Fibroblast of skin of right quadriceps (primary cell): ENCODE measurements at places on chromosomes 6 and 20.

DNA sequence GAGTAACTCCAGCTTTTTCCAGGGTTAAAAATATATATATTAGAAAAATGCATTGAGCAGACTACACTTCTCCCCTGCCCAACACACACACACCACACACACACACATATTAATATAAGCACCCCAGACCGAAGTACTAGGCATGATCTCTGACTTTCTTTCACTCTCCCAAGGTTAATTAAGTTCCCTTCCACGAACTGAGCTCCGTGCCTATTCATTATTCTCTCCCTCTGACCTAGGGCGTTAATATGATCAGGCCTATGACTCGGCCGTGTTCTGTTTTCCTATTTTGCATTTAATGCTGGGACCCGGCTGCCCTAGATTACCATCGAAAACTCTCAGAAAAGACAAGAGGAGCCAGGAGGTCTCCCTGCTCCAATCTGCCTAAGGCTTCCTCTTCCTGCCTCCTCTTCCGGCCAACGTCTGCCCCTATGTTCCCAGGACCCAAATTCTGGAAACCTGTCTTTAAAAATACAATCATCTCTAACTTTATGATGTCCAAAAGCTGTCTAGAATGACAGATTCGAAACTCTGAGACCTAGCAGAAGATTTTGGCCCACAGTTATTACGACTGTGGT is 6.1 kb upstream of the POU3F2 start:
- no peak for DNase-seq

DNA sequence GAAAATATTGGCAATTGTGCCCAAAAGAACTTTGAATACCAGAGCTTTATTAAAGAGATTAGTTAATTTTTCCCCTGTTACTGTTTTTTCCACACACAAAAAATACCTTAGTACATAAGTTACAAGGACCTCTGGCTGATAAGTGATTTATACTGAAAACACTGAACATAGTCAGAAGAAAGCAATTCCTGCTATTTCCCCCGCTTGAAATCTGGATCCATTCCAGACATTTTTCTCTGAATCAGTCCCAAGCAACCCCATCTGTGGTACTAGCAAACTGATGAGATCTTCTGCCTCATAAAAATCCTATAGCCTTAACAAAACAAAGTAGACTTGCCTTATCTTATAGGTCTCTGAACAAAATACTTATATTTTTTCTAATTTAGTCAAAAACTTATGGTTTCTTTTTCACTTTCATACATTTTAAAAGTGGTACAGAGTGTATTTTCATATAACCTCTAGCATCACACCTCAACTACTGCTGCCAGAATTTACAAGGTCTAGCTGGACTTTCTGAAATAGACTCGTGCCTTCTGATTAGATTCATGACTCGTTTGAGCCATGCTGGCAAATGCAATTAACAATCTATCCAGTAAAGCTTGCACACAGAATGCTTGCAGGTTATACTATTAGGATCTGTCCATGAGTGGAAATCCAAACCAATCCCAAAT is 111.9 kb downstream of the TBX18 start:
- DNase-seq = peak; percentile 98

DNA sequence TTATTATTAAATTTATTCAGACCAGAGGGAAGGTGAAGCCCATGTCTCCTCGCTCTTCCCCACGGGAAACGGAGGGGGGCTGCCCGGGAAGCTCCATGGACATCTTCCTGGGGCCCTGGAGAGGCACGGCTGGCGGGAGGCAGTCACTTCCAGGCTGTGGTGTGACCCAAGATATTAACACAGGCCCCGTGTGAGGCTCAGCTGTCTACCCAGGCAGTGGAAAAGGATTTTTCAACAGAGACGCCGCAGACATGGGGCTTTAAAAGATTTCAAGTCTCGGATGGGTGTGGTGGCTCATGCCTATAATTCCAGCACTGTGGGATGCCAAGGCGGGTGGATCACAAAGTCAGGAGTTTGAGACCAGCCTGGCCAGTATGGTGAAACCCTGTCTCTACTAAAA is 117.9 kb downstream of the ERMARD start:
- DNase-seq = no peak

- DNase-seq = peak; percentile 76
Observed at GRCh38 chr6:53986165-53986720, 125.0 kb upstream of the MLIP start.

- no peak for DNase-seq
Observed at GRCh38 chr20:55678970-55679667, 326.2 kb downstream of the CBLN4 start.

GRCh38 chr20:10179574-10180298 is 38.9 kb upstream of the SNAP25 start:
- DNase-seq = no peak

DNA sequence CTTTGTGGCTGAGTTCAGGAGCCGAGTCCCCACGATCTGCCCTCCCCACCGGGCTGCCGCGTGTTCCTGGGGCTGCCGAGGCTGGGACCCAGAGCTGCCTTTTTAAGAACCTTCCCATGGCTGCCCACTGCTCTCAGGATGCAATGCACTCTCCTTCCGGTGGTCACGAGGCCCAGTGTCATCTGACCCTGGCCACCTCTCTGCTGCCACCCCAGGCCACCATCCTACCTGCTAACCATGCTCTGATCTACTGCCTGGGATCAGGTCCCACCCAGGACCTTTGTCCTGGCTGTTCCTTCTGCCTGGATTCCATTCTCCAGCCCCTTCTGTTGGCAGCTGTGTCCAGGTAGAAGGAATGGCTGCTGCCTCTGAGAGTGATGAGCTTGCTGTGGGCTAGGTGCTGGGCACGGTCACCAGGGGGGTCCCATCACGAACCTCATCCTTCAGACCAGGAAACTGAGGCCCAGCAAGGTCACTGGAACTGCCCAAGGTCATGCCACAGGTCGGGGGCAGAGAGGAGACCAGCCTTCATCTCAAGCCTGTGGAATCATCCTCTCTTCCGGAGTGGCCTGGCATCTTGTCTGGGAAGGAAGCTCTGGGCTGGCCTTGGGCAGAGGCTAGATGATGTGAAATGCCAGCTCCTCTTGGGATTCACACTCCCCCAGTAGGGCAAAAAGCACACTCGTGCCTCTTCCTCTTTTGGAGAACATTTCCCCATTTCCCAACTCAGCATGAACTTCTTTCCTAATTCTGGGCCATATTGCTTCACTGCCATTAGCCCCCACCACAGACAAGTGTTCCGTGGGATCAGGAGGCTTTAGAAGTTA is 20.5 kb downstream of the PCK1 start:
- DNase-seq = no peak

GRCh38 chr6:170186941-170187668 is 103.8 kb downstream of the DLL1 start:
- no peak for DNase-seq

GRCh38 chr20:21936720-21937380 is 231.4 kb downstream of the PAX1 start:
- DNase-seq = peak; percentile 56

GRCh38 chr20:4919047-4919704 is 82.1 kb downstream of the SLC23A2 start:
- DNase-seq = no peak

GRCh38 chr6:170441316-170441715 is 111.8 kb downstream of the PSMB1 start:
- DNase-seq = no peak

- no peak for DNase-seq
Observed at GRCh38 chr6:153436351-153436750, 305.3 kb upstream of the RGS17 start.

DNA sequence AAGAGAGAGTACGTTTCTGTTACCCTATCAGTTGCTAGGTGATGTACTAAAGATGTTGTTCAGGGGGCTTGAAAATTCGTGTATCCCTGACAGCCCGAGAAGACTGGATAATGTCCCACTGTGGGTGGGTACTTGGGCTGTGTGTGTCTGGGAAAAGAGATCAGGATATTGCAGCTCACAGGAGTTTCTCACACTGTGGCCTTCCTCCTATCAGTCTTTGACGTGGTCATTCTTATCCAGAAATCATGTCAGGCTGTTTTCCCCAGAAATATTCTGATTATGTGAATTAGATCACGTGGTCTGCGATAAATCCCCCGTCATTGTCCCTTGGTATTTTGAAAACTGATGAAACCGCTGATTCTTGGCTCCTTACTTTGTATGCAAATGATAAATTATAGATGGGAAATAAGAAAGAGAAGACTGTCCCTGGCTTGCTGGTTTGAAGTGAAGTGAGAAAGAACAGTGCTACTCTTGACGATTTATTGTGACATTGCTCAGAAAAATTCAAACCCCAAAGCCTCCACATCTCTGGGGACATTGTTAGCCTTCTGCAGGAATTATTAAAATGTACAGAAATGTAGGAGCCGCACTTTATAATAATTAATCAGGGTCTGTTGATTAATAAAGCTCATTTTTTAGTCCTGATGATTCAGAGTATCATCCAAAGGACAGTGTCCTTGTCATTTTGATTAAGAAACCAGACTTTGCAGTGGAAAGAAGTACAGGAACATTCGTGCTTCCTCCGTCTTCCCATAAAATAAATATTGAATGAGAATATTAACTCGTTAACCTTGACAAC is 167.5 kb upstream of the TSHZ2 start:
- no peak for DNase-seq

DNA sequence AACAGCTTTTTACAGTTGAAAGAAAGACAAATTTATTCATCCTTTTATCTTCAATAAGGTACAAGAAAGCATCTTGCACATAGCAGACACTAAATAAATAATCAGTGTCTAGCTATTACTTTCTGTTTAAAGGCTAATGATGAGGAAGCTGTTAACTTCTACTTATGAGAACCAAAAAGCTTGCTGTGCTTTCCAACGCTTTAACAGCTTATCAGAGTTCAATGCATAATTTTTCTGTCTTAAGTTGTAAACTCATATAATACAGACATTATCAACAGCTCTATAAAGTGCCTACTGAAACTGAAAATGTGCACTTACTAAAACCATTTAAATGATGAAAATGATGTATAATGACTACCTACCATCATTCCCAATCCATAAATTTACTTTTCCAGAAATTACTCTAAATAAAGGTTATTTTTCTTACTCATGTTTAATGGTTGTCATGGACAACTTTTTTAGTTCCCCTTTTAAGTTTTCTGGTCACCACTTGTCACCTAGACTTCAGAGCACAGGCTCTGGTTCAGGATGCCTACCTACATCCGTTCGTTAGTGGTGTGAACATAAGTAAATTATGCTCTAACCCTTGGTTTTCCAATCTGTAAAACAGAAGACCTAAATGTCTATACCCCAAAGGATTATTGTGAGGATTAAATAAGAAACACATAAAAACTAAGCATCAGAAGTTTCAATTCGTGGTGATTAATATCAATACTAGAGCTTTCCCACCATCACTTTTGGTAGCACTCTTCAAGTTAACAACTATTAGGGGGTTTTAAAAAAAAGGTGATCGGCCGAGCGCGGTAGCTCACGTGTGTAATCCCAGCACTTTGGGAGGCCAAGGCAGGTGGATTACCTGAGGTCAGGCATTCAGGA is 8.0 kb downstream of the PNISR start:
- no peak for DNase-seq

DNA sequence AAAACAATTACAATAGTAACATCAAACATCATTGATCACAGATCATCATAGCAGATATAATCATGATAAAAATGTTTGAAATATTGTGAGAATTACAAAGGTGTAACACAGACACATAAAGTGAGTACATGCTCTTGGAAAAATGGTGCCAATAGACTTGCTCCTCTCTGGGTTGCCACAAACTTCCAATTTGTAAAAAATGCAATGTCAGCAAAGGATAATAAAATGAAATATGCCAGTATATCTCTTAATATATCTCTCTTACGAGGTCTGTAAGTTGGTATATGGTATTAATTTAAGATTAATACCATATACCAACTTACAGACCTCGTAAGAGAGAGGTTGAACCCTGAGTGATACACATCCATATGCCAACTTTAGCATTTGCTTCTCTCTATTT is 13.4 kb upstream of the CST3 start:
- no peak for DNase-seq

DNA sequence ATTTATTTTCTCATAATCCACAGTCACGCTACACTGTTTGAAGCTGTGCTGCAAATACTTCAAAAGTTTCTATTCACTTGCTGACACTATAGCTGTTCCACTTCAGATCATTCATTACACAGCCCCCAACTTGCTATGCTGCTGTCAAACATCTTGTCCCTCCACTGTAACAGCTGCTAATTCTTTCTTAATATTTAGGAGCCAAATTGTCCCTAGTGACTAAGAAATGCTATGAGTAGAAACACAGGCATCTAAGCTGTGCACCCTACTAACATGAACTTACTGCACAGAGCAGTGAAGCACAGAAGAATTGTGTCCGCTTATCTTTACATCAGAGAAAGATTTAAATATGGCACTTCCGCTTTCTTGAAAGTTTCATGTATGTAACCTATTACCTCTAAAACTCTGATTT is 91.3 kb downstream of the PDE10A start:
- DNase-seq = peak; percentile 26

DNA sequence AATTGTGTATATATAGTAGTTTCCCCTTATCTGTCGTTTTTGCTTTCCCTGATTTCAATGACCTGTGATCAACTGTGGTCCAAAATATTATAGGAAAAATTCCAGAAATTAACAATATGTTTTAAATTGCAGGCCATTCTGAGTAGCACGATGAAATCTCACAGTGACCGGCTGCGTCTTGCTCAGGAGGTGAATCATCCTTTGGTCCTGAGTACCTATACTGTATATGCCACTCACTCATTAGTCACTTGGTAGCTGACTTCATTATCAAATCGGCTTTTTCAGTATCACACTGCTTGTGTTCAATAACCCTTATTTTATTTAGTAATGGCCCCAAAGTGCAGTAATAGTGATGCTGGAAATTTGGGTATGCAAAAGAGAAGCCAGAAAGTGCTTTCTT is 728.3 kb upstream of the EYS start:
- DNase-seq = no peak

- DNase-seq = no peak
Observed at GRCh38 chr6:157674061-157674460, 149.0 kb upstream of the SNX9 start.

- peak; percentile 58 for DNase-seq
Observed at GRCh38 chr20:1417273-1417672, 24.4 kb upstream of the FKBP1A start.

DNA sequence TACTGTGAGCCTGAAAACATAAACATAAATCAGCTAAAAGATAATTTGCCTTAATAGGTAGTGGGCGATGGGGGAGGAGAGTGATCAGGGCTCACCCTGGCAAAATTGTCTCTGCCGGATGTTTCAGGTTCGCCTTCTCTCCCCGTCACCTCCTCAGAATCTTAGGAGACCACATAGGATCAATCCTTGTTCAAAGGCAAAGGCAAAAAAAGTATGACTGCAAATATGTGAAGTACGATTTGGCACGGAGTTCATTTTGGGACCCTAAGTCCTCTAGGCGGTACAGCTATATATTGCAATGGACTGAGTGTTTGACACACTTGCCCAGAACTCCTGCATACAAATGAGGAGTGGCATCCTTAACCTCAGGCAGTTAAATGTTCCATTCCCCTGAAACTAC is 649.2 kb upstream of the FLRT3 start:
- no peak for DNase-seq

- no peak for DNase-seq
Observed at GRCh38 chr6:30481211-30481964, 7.9 kb upstream of the HLA-E start.

GRCh38 chr6:133544419-133544818 is 303.3 kb downstream of the EYA4 start:
- no peak for DNase-seq
